CD14-positive monocyte (primary cell): ENCODE measurements at places on chromosomes 16 and 17.

DNA sequence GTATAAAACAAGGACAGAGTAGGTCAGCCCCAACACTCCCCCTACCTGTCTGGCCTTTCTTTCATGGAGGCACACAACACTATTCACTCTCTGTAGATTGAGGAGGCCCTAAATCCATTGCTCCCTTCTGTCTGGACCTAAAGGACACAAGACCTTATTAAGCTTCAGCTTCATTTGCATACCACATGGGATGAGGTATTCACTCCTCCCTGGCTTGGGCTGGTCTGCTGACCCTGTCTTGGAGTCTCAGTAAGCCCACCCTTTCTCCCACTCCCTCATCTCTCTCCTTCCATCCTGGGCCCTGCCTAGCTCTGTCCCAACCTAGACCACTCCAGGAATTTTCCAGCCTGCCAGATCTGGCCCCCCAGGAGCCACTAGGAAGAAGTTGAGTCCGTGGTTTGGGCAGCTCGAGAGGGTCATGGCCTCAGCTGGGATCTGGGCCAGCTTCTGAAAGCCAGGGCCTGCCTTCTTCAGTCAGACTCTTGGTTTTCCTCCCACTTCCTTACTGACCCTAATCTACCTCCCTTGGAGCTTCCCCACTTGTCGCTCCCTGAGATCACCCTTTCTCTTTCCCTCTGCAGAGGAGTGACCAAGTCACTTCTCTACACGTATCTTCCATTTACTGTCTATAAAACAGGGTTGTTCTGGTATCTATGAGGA is 6.5 kb upstream of the LLGL1 start:
- no peak for DNase-seq

DNA sequence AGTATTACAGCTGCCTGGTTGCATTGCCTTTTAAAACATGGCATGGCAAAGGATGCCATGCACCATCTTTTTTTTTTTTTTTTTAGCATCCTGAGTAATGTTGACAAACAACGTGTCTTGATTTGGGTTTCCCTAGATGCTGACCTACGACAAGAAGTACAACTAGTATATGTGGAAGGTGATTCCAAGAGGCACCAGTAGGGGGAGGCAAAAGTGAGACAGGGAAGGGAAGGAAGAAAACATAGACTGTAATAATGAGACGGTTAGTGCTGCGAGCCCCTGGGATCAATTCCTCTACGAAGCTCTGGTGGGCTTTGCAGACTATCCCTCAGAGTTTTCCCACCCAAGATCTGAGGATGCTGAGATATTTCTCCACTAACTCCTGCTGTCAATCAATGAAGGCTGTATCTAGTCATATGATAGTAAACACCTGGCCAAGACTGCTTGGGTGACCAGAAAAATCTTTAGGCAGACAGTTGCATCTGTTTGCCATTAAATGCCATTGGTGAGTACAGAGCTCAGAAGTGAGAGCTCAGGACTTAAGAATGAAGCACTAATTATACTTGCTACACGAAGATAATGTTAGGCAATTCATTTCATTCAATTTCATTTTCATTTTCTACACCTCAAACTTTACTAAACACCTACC is 458.6 kb upstream of the GOT2 start:
- DNase-seq, result no peak

GRCh38 chr16:83609178-83609577 is 198.6 kb upstream of the HSBP1 start:
- DNase-seq, result no peak

DNA sequence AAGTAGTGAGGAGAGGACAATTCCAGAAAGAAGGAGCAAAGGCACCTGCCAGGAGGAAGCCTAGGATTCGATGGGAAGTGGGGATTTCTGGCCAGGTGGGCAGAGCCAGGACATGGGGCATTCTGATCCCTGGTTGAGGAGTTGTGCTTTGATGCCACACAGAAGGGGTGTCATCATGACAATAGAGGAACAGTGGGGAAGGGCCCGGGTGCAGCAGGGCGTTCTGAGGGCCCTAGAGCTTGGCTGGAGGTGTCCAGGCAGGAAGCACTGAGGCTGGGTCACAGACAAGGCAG is 4.3 kb downstream of the EVPLL start:
- DNase-seq, result no peak

DNA sequence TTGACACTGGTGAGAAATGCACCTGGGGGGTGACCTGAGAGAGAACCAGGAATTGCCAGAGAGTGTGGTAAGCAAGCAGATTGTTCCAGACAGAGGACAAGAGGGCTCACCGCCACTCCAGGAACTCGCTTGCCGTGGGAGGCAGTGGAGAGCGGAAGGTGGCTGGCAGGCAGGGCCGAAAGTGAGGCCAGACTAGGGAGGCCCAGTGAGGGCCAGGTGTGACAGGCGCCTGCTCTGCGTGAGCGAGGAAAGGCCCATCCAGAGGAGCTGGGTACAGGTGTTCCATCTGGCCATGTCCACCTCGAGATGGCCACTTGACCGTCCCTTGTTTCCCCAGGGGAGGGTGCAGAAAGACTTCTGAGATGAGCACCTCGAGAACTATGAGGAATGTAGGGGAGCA is 11.9 kb upstream of the MYO15B start:
- DNase-seq, result no peak

DNA sequence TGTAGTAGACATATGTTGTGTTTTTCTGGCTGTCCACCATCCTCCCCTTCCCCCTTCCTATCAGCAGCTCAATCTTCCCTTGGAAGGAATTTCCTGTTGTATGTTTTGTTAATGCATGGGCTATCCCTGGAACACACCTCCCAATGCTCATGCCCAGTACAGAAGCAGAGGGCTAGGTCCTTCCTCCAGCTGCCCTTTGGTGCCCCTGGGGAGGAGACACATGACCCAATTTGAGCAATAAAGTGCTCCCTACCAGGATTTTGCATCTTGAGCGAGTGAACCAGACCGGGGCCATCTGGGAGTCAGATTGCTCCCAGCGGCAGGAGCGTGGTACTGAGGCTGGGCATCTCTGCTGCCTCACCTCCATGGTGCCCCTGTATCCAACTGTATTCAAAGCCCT is 141.5 kb upstream of the MED13 start:
- DNase-seq, result no peak
